ENCODE measurements at places on chromosomes 6 and 20.

- no peak for DNase-seq
Observed at GRCh38 chr20:19819149-19819548, 61.1 kb downstream of the RIN2 start.

DNA sequence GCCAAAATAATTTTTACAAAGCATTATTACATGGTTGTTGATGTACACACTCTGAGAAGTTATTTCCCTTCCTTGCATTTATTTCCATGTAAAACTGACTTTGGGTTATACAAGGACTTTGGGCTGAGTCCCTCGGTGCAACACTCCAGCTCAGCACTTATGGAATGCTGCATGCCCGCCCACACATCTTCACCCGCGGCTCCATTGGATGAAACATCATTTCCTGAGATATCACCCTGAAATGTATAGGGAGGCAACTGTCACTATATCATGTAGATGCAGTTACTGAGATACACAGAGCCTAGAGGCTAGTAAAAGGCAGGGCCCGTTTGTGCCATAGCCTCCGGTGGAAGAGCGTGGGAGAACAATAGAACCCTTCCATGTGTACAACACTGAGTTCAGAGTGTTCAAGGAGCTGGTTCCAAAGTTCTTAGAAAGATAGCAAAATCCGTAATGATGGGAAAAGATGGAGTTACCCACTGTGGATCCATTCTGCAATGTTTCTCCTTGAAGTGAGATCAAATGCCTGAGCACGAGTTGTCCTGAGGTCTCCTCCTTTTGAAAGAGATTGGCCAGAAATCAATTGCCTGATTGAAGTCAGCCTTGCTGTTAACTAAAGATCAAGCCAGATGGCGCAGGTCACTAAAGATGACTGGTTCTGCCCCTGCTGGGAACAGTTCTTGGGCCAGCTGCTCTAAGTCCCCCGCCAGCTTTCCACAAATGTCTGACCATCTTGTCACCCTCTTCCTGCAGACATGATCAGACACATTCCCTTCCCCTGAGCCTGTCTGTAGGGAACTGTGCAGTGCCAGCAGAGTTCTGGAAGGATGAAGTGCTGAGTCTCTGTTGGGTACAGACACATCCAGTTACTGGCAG, 100.9 kb upstream of the IYD start:
- DNase-seq = no peak

- DNase-seq = no peak
Observed at GRCh38 chr6:33443619-33444504, 10.5 kb upstream of the ZBTB9 start.

GRCh38 chr20:63483834-63484233, 11.4 kb upstream of the KCNQ2 start:
- DNase-seq = no peak

- DNase-seq = no peak
Observed at GRCh38 chr6:148835920-148836441, 89.2 kb downstream of the UST start.

DNA sequence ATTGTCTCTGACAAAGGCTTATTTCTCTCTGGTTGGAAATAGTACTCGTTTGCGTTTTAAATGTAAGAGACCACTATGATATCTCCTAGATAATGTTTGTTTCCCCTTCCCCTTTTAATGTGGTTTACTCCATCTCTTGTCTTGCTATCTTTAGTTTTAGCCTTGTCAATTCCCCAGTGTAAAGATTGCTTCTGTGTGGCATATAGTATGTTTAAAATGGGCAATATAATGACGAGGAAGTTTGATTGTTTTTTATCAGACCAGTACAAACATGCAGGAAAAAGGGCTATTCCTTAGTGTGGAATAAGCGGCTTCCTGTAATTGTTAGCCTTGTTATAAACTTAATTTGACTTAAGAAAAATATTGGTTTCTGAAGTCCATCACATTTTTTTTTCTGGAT, 3.1 kb downstream of the QKI start:
- no peak for DNase-seq

- DNase-seq = no peak
Observed at GRCh38 chr6:131635384-131636340, 1.4 kb upstream of the ENPP3 start.

- no peak for DNase-seq
Observed at GRCh38 chr6:19663479-19663878, 173.7 kb upstream of the ID4 start.

- no peak for DNase-seq
Observed at GRCh38 chr6:98946879-98947410, 801 bp downstream of the FBXL4 start.

DNA sequence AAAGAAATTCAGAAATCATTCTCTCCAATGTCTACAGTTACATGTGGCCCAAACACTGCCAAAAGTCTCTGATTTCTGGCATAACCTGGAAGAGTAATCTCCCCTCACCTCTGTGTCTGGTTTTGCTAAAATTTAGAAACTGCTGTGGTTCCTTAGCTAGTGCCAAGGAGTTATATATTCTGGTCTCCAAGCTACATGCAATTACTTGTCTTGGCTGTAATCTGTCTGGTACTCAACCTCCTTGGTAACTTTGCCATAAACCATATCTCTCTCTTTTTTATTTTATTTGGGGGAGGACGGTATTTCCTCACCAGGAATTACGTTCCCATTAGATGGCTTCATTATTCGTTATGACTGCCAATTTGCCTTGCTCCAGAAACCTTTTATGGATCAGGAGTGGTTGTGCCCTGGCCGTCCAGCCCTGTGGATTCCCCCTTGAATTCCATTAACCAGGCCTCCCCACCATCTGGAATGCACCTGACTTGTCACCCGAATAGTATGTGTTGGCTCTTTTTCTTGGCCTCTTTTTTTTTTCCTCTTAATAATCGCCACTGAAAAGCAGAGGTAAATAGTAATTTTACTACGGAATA, 400.0 kb downstream of the CD83 start:
- no peak for DNase-seq

DNA sequence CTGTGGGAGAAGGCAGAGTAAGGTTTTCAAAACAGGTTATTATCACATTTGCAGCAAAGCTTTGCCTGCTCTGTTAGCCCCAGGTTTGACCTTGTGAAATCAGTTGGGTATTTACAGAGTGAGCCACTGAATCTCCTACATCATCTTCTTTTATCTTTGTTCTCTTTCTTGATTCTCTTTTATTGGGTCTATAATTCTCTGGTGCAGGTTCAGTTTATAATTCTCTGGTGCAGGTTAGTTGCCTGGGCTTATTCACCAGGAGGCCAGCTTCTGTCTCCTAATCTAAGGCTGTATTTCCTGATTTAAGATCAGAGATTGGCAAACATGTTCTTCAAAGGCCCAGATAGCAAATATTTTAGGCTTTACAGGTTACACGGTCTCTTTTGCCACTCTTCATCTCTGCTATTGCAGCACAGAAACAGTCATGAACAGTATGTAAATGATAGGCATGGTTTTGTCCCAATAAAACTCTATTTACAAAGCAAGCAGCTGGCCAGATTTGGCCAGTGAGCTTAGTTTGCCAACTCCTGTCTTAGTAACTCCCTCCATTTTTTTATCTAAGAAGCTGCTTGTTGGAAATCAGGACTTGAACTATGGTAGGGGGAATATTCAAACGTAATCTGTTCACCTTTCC, 205.0 kb upstream of the RIMS1 start:
- no peak for DNase-seq

GRCh38 chr6:149060300-149060984, 257.1 kb upstream of the TAB2 start:
- no peak for DNase-seq

DNA sequence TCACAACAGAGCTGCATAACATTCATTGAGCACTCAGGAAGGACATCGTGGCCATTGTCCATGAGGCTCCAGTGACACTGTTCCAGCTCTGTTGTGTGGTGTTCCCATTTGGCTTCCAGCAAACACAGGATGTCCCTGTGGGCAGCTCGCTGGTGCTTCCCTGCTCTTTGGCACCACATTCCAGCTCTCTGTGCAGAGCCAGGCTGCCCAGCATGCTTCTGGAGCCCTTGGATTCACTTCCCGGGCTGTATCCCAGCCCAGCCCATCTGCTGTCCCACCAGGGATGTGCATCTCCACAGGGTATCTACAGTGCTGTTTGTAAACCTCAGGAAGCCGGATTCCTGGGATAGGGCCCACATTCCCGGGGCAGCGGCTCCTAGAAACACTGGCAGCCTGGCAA, 57.2 kb downstream of the CTCFL start:
- DNase-seq = no peak

- no peak for DNase-seq
Observed at GRCh38 chr20:2745060-2745910, 52.7 kb downstream of the EBF4 start.

DNA sequence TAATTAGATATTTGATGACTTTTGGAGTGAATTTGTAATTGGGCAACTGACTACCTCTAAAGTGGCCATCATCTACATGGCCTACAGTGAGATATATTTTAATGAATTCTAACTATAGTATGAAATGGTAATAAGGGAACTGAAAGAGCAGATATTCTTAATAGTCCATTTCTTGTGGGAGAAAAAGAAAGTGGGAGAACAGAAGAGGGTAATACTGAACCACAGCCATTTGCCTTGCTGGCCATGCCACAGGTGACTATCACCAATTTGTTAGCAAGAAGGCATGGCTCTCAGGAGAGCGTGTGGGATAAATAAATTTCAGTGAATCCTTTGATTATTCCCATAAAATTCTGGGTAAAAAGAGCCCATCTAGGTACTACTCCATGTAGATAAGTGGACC, 1074.0 kb upstream of the MAP3K7 start:
- DNase-seq = no peak

GRCh38 chr20:10352934-10353824, 80.8 kb downstream of the MKKS start:
- no peak for DNase-seq

- DNase-seq = peak; percentile 51
Observed at GRCh38 chr20:3768342-3769130, 983 bp upstream of the ADISSP start.

DNA sequence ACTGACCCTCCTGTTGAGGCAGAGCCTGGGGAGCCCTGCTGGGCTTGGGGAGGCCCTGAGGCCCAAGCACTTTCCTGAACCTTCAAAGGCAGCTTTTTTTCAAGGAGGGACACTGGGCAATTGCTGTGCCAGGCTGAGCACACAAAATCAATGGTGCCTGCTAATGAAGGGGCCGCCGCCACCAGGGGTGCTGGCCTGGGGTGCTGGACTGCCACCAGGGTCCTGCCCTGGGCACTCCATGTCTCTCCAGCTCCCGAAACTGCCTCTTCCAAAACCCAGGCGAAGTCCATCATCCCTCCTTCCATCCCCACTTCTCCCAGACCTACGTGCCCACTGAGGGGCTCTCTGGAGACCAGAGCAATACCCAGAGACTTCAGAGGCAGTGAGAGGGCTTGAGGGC, 145.6 kb downstream of the GRM4 start:
- DNase-seq = no peak

DNA sequence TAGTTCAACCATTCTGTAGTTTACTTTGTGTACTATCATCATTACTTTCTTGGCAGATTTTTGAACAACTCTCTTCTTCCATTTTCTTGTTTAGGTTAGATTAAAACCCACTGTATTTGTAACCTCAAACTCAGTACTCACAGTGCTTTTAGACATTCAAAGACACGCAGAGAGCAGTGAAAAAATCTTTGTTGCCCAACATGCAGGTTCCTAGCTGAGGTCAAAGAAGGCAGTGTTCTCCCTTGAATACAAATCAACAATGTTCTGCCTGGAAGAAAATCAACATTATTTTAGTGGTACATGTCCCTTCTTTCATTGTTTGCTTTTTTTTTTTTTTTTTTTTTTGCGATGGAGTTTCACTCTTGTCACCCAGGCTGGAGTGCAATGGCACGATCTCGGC, 11.2 kb downstream of the CYB5R4 start:
- no peak for DNase-seq

- no peak for DNase-seq
Observed at GRCh38 chr6:166019214-166019613, 148.4 kb downstream of the TBXT start.

GRCh38 chr6:73560182-73560732, 39.4 kb upstream of the EEF1A1 start:
- DNase-seq = no peak

DNA sequence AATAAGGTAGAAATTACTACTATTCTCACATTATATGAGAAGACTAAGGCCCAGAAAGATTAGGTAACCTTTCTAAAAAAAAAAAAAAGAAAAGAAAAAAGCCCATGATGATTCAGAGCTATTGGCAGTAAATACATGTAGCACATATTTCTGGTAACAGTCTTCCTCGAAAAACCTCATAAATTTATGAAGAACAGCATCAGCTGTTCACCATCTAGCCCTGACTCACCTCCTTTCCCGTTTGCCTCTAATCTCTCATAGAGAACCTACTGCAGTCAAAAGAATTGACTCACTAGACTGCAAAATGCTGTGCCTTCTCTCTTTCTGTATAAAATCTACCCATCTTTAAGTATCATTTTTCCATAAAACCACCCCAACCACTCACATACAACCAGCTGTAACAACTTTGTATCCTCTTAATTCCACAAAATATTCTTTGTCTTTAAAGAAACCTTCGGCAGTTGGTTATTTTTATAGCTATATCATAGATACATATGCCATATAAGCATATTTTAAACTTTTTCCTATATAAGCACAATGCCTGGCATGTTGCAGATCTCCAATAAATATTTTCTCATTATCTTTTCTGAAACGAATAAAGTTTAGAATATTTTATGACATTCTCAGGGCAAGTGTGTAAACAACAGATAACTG, 152.7 kb upstream of the ENPP5 start:
- DNase-seq = no peak

GRCh38 chr6:34518669-34519365, 37.3 kb downstream of the SPDEF start:
- DNase-seq = no peak

- no peak for DNase-seq
Observed at GRCh38 chr20:23652371-23652770, 14.6 kb upstream of the CST3 start.

GRCh38 chr20:25848222-25848621, 151.6 kb upstream of the ZNF337 start:
- DNase-seq = no peak

GRCh38 chr20:25525867-25526266, 59.5 kb downstream of the NINL start:
- no peak for DNase-seq

DNA sequence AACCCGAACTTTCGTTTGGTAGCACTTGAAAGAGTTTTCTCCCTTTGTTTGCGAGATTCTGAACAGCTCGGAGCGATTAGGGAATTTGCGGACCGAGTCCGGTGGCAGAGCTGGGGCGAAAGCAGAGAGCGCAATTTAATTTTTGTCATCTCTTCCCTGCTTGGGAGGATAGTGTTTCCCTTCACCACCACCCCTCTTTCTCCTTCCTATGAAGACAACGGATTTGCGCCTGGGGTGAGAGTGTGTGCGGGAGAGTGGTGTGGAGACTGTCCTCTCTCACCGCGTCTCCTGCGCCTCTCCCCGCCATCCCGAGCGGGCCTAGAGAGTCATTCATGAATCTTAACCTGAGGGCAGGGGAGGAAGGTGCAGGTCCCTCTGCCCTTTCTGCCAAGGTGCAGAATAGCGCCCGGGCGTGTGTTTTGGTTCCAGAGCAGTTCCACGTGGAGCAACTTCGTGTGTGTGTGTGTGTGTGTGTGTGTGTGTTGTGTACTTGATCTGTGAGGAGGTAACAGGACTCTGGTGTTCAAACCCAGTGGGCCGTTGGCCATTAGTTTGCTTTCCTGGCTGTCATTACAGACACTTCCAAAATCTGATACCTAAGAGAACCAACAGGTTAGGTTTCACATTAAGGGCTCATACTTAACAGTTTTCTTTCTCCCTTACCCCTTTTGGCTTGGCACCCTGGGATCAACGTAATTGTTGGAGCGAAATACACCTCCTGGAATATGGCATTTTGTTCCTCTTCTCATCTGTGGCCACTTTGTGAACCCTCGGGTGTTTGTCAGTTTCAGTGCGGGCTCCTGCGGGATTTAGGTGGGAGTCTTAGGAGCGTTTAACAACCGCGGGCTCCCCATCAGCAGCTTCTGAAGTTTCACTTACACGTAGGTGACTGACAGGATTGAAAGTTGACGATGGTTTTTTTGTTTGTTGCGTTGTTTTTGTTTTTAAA, 1.8 kb downstream of the EYA4 start:
- no peak for DNase-seq

All from hippocampal formation (tissue), 2 donors.